ENCODE measurements at places on chromosomes 2 and 18. TPM values are rescaled to one million over a fixed set of nuclear protein-coding genes. Genes with fewer than 3 reads are reported as not detected.

CCDC141 gene
- 1.3 TPM for total RNA-seq

FAM124B gene
- 3.5 TPM for total RNA-seq

GRCh38 chr2:113230531-113230930, 48.2 kb downstream of the PAX8 start:
- H3K4me3 ChIP-seq = no peak overlapping the region
- H3K4me1 ChIP-seq = no peaks in the 10 kb centered on the region
- H3K27ac ChIP-seq = no peak overlapping the region
- no peak for DNase-seq

GRCh38 chr2:219513787-219514186, 495 bp upstream of the ASIC4 start:
- H3K4me1 ChIP-seq = no peaks in the 10 kb centered on the region
- no peak overlapping the region for H3K27ac ChIP-seq
- peaks cover 25% of the 10 kb centered on the region for H3K27me3 ChIP-seq

GNAL gene
- 15.4 TPM for total RNA-seq

DNA sequence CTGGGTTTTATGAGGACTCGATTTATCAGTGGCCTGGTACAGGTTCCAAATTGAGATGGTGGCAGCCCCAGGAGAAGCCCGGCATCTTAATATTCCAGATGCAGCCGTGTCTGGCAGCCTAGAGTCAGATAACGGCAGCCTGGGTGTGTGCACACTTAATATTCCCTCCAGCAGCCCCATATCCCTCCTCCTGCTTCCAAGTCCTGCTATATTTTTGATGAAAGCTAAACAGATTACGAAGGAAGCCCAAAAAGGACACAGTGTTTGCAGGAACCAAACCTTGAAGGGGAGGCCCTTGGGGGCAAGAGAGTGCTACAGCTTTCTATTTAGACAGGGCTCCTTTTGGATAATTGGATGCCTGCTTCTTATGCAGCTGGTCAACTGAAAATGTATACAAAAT, 25.1 kb upstream of the ALK start:
- no peak overlapping the region for H3K27ac ChIP-seq
- no peak for DNase-seq
- no peak overlapping the region for H3K4me3 ChIP-seq

DNA sequence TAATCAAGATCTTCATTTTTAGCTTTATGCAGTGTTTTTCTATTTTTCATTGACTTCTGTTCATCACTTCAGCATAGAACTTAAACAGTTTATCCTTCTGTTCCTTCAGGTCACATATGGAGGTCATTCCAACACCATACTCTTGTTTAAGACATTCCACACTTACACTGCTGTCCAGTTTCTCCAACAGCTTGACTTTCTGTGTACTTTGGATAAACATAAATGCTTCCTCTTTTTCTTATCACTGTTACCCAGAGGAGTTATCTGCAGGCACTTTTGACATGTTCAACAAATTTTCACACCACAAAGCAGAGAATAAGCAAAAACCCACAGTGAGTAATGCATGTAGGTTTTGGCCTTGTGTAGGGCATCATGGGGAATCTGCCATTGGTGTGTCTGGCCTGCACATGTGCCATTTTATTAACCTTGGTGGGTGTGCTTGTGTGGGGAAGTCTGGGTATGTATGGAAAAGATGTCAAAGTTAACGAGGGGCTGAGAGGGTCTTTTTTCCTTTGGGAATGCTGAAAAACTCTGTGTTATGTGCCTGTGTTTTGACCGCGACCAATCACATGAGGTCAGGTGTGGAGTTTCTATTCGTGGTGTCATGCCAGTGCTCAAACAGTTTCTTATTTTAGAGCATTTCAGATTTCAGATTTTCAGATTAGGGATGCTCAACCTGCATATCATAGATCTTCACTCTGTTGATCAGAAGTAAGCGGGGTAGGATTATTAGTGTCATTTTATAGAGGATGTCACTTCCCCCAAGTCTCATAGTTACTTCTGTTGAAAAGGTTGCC, 53.9 kb upstream of the ACVR1 start:
- H3K36me3 ChIP-seq = no peaks in the 10 kb centered on the region
- no peak for DNase-seq
- H3K4me1 ChIP-seq = no peaks in the 10 kb centered on the region
